ENCODE measurements at places on chromosomes 11 and 22.

- no peak for DNase-seq
Observed at GRCh38 chr22:26259510-26259909, 90.2 kb downstream of the SEZ6L start.

DNA sequence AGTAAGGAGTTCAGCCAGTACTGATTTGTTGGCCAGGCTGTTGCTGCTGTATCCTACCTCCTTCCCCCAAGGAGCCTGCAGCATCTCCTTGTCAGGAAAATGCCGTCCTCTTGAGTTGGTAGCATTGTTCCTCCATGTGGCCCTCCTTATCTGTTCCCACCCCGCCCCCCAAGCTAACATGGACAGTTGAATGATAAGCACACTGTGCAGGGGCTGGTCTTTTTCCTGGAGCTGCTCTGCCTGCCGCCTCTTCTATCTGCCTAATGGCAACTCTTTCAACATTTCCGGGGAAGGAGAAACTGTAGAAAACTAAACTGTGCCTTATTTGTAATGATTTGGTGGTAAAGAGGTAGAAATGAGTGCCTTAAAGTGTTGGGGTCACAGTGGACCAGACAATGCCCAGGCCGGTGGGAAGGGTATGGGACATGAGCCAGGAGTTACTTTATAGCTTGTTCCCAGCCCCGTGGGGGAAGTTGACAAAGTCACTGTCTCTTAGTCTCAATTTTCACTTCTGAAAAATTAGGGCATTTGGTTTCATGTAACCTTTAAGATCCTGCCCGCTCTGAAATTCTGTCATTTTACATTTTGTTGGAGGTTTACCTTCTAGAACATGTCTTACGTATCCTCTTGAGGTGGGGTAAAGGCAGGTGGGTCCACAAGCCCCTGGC, 4.5 kb downstream of the FAM118A start:
- no peak for DNase-seq

GRCh38 chr11:113270080-113270479, 44.3 kb upstream of the TTC12 start:
- no peak for DNase-seq

GRCh38 chr11:103927535-103927934, 108.9 kb upstream of the DDI1 start:
- DNase-seq = no peak

GRCh38 chr11:61699737-61700160, 19.6 kb downstream of the DAGLA start:
- no peak for DNase-seq

DNA sequence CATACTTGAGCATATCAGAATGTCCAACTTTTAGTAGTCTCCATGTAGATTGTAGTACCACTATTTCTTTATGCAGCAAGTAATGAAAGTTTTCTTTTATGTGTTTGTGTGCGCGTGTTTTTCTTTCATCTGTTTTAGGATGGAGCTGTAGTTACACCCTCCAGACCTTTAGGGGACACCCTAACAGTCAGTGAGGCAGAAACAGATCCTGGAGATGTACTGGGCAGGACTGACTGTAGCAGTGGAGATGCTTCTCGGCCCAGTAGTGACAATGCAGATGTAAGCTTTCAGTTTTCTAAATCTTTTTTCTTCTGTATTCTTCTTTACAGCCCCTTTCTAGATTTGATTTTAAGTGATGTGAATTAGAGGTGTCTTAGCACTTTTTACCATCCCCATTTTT, 79.9 kb upstream of the GRIK4 start:
- DNase-seq = no peak
